ENCODE measurements at places on chromosomes 7 and 10.

GRCh38 chr10:34526758-34527730 is 288.1 kb downstream of the PARD3 start:
- DNase-seq: peak; percentile 88

- no peak for DNase-seq
Observed at GRCh38 chr7:157807510-157807909, 470.7 kb downstream of the DNAJB6 start.

DNA sequence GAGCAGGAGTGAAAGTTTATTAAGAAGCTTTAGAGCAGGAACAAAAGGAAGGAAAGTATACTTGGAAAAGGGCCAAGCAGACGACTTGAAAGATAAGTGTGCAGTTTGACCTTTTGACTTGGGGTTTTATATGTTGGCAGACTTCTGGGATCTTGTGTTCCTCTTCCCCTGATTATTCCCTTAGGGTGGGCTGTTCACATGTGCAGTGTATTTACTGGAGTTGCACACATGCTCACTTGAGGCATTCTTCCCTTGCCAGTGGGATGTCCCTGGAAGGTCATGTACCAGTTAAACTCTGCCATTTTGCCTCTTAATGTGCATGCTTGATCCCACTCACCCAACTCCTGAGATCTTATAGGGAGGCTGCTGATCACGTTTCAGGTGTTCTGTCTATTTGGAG is 23.4 kb upstream of the ARHGAP12 start:
- DNase-seq: no peak

GRCh38 chr7:136956671-136957070 is 88.2 kb downstream of the CHRM2 start:
- no peak for DNase-seq

GRCh38 chr10:45418849-45419675 is 45.0 kb downstream of the ALOX5 start:
- DNase-seq: peak; percentile 84

GRCh38 chr10:130483691-130484467 is 347.7 kb downstream of the GLRX3 start:
- no peak for DNase-seq

GRCh38 chr7:116899308-116899707 is 36.9 kb downstream of the CAPZA2 start:
- DNase-seq: no peak

DNA sequence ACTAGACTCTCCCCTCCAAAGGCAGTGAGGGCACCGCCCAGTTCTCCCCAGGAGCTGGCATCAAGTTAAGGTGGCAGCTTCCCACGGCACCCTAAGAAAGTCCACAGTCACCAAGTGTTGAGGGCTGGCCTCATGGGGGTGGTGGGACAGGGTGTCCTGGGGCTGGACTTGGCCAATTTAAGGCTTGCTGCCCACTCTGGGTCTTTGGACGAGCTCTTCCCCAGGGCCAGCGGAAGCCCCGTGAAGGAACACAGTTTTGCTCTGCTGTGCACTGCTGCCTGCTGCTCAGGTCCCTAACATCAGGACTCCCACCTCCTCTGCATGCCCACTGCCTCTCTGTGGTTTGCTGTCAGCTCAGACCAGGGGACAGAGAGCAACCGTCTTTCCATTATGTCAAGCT is 57.3 kb upstream of the TMEM72 start:
- no peak for DNase-seq

- no peak for DNase-seq
Observed at GRCh38 chr7:15862016-15862780, 175.7 kb upstream of the MEOX2 start.

- DNase-seq: peak; percentile 19
Observed at GRCh38 chr7:107152011-107152410, 16.8 kb upstream of the HBP1 start.

DNA sequence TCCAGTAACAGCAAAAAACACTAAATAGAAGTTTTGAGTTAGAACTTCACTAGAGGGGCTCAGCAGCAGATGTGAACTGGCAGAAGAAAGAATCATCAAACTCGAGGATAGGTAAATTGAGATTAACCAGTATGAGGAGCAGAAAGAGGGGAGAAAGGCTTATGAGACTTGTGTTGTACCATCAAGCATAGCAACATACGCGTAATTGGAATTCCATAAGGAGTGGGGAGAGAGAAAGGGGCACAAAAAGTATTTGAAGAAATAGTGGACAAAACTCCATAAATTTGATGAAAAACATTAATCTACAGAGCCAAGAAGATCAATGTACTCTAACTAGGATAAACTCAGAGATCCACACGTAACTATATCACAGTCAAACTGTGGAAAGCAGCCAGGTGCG is 48.3 kb downstream of the RBAK start:
- no peak for DNase-seq

DNA sequence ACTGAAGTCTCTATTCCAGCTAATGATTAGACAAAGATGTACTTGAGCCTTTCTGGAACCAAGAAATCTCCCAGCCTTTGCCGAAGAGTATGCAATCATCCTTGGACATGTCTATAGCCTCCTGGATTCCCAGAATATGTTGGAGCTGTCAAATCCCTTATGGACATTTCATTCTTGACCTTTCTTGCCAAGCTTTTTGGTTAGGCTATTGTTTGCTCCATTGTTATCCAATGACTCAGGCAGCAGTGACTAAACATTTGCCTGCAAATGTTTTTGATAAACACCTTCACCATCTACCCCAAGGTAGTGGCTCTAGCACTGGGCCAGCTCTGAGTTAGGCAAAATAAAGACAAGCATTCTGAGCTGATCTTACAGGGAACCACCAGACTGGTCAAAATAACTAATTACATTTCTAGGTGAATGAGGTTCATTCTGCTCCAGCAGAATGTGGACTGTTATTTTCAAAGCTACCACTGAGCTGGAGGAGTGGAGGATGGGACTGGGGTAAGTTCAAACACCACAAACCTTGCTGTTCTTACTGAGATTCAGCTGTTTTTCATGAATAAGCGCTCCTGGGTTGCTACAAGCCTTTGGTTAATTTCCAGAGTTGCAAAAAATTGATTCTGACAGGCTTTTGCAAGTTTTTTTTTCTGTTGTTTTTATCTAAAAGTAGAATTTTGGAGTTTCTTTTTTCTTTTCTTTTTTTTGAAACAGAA is 81.0 kb downstream of the TMEM270 start:
- DNase-seq: peak; percentile 11

DNA sequence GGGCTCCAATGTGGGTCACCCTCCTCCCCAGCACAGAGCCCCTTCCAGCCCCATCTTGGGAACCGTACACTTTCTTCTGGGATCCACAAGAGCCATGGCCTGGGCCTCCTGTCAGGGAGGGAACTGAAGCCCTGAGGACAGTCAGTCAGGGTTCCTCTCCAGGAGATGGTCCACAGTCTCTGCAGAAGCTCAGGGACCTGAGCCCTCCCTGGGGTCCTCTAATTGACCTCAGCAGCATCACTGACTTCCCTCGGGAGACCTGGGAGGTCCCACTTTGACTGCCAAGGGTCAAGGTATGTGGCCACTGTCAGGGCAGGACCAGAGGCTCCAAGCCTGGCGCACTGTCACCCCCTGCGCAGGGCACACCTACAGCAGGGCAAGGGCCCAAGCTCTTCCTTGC is 32.3 kb downstream of the NOD1 start:
- no peak for DNase-seq

DNA sequence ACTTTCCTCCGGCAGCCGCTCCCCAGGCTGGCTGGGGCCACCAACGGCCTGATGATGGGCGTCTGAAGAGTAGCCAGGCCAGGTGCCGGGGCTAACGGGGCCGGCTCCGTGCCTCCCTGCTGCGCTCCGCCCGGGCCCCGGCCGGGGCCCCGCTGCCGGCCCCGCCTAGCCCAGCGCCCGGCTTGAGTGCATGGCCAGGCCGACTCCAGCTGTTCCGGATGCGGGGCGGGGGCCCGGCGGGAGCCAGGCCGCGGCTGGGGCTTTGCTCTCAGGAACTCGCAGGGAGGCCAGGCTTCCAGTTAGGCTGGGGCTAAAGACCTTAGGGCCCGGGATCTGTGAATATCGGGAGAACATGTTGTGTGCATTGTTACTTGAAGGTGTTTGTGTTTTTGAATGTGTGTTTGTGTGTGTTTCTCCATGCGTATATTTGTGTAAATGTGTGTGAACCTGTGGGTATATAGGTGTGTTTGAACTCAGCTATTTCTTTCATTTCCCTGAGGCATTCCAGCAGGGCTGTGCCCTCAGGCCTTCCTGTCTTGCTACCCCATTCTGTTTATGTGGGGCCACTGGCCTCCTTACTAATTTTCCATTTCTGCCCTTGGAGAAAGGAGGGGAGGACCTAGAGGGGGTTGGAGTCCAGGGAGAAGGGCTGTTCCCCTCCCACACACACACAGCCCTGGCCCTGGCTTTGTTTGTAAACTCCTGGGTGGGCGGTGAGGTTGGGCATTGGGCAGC is 1.1 kb upstream of the LBX1 start:
- no peak for DNase-seq

DNA sequence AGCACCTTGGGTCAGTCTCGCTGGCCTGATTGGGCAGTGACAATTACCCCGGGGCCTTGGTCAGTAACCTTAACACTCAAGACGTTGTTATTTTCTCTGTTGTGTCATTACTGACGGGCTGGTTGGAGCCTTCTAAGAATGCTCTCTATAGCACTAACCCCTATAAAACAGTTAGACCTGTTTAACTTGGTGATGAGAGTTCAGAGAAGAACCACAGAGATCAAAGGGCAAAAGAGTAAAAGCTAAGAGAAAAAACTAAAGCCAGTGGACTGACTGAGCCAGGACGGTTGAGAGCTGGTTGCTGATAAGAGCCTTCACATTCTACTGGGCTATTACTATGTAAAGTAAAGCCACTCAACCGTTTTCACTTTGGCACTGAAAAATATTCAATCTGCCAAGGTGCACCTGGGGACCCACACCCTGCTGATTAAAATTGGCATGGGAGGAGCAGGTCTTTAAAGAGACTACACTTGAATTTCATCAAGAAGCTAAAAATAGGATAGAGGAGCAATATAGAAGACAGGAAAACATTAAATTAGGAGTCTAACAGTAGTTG is 13.6 kb upstream of the ITGB1 start:
- DNase-seq: peak; percentile 63

DNA sequence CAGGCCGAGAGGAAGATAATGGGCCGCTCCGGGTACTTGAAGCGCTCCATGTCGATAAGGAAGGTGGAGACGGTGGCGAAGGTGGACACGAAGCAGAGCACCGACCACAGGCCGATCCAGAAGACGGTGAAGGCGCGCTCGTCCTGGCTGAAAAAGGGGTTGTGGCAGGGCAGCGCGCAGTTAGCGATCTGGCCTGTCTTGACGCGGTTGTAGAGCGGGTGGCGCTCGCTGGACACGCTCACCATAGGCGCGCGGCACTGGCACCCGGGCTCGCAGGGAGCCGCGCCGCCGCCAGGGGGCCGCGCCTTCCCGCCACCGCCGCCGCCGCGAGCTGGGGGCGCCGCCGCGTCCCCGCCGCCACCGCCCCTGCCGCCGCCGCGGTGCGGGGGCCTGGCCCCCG is 1.6 kb downstream of the FZD8 start:
- peak; percentile 56 for DNase-seq

DNA sequence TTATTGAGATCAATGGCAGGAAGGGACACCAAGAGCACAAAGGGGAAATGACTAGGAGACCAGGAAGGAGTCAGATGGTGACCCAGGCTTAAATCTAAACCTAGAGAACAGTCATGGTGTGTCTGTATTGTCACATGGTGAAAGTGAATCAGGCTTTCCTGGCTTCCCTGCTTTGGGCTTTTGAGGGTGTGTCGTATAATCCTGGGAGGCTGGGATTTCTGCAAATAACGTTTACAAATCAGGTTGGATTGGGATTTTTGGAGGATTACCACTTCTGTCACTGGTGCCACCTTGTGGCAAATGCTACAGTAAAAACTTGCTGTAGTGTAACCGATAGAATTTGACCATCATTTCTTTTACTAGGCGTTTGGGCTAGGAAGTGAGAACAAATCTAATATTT is 502.6 kb downstream of the NRG3 start:
- no peak for DNase-seq

GRCh38 chr7:20359341-20359963 is 28.8 kb downstream of the ITGB8 start:
- DNase-seq: no peak

DNA sequence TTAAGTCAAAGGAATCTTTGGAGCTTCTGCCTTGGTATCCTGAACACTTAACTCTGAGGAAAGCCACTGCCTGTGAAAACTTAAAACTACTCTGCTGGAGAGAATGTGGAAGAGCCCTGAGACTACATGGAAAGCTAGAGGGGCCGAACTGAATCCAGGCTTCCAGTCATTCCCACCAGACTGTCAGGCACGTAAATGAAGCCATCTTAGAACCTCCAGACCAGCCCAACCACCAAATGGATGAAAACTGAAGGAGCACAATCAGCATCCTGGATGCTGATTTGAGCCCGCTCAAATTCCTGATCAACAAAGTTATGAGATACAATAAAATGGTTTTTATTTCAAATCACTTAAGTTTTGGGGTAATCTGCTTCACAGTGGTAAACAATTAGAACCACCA is 30.8 kb downstream of the TNPO3 start:
- DNase-seq: no peak

GRCh38 chr10:72663971-72664370 is 28.0 kb upstream of the MCU start:
- no peak for DNase-seq

GRCh38 chr7:107353701-107354100 is 116.2 kb upstream of the GPR22 start:
- no peak for DNase-seq

DNA sequence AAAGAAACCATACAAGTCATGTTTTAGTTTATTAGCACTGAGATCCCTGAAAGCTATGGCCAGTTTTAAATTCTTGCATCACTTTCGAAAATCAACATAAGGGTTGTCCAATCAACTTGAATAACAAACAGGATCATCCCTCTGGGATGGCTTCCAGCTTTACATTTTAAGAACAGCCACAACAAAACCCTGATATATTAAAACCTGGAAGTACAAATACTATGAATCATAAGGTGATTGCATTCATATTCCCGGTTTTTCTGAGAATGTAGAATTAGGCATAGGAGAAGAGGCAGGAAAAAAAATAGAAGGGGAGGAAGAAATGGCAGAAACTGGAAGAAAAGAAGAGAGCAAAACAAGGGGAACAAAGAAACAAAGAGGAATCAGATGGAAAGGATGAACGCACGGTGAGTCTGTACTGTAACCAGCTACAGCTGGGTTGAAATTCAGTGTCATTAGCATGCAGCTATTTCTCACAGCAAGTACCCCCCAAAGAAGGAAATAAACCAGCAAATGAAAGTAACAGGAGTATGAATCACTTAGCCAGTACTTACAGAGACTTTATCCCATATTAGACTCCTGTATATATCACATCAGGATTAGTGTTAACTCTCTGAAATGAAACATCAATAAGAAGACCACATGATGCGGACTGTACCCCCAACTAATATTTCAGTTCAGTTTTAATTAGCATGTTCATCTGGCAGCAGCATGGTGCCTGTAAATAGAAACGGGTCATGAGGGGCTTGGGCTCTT is 301.3 kb downstream of the RNLS start:
- DNase-seq: peak; percentile 48

DNA sequence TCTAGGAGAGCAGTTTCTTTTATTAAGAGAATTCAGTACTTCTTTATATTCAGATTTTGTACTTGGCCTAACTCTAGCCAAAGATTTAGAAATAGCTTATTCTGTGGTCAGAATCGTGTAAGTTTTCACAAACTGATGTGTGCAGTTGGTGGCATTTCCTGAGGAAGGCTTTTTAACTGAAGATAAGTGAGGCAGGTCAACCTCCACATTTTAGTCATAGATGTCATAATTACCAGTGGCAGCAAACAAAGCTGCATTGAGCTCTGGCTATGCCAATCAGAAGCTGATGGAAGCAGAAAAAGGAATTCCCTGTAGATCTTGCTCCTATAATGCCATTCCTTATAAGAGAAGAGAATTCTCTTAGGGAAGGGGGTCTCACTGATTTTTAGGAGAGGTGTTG is 141.3 kb upstream of the SP8 start:
- no peak for DNase-seq

GRCh38 chr10:102433619-102434046 is 1.3 kb upstream of the CUEDC2 start:
- no peak for DNase-seq

All from ACHN (cell line).